Small intestine (tissue), 16 donors: ENCODE measurements at places on chromosomes 5 and 9. TPM values are rescaled to one million over a fixed set of nuclear protein-coding genes. Genes with fewer than 3 reads are reported as not detected.

- no peaks in the 10 kb centered on the region for H3K4me1 ChIP-seq
- peaks cover 24% of the 10 kb centered on the region for H3K27me3 ChIP-seq
- H3K36me3 ChIP-seq: no peaks in the 10 kb centered on the region
- no peak overlapping the region for H3K27ac ChIP-seq
Measured at GRCh38 chr5:50724-51499, 41.1 kb upstream of the PLEKHG4B start.

GRCh38 chr5:113108485-113108884 lies 131.9 kb downstream of the DCP2 start:
- H3K36me3 ChIP-seq: no peaks in the 10 kb centered on the region
- no peaks in the 10 kb centered on the region for H3K4me1 ChIP-seq
- DNase-seq: no peak
- no peak overlapping the region for H3K4me3 ChIP-seq

DNA sequence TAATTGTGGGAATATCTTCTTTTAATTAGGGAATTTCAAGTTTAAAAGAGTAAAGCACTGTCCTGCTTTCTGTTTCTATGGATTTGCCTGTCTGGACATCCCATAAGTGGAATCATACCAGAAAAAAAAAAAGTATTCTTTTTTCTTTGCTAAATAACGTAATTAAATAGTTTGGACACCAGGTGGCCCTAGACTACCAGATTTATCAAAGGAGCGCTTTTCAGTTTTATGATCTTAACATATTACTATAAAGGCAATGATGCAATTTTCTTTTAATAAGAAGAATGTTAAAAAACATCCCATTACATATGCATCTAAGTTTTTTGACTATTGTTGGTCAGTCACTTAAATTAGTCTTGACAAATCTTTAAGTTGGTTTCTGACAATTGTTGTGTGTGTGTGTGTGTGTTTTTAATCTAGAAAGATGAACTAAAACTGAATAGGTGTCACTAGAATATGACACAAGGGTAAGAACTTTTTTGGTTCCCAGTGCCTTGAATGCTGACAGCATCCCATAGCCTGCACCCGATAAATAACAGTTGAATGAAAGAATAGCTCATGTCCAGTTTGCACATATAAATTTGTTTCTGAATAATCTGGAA lies 49.5 kb downstream of the C5orf22 start:
- H3K4me3 ChIP-seq: no peak overlapping the region
- H3K4me1 ChIP-seq: no peaks in the 10 kb centered on the region
- no peaks in the 10 kb centered on the region for H3K27me3 ChIP-seq

DNA sequence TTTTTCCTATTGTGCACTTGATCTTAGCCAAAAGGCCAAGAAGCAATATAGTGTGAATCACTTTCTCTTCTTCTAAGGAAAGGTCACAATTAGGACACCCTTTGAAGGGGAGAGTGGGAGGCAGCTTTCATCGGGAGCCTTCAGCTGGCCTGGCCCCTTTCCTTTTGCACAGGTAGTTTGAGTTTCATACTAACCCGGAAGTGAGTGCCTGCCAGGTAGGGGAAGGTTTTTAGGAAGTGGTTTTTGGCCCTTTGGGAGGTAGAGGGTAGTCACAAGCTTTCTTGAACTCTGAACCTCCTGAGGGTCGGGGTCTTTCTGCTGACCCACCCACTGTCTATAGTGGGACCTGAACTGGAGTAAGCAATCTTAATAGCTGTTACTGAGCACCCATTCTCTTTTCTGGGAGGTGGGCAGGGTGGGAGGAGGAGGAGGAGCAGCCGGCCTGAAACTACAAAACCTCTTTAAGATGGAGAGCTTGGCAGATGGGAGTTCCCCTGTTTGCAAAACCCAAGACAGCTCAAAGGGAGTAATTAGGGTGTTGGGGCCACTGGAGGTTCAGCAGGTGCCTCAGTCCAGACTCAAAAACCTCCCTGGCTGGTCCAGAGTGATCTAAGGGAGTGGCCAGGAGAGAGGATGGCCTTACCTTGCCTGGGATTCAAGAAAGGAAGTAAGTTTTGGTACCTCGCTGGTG lies 6.0 kb downstream of the LARP1 start:
- H3K4me1 ChIP-seq: peaks cover 8% of the 10 kb centered on the region
- H3K27me3 ChIP-seq: no peaks in the 10 kb centered on the region
- H3K4me3 ChIP-seq: no peak overlapping the region
- no peak for DNase-seq
- H3K27ac ChIP-seq: no peak overlapping the region
- no peaks in the 10 kb centered on the region for H3K36me3 ChIP-seq

GRCh38 chr5:154518438-154518867 lies 40.4 kb upstream of the HAND1 start:
- H3K27me3 ChIP-seq: peaks cover 15% of the 10 kb centered on the region
- no peak overlapping the region for H3K27ac ChIP-seq
- H3K36me3 ChIP-seq: no peaks in the 10 kb centered on the region
- no peak for DNase-seq
- H3K4me1 ChIP-seq: peaks cover 11% of the 10 kb centered on the region

- H3K4me1 ChIP-seq: no peaks in the 10 kb centered on the region
- no peak for DNase-seq
- no peaks in the 10 kb centered on the region for H3K27me3 ChIP-seq
Measured at GRCh38 chr5:58985759-58986158, 402.9 kb downstream of the RAB3C start.

DNA sequence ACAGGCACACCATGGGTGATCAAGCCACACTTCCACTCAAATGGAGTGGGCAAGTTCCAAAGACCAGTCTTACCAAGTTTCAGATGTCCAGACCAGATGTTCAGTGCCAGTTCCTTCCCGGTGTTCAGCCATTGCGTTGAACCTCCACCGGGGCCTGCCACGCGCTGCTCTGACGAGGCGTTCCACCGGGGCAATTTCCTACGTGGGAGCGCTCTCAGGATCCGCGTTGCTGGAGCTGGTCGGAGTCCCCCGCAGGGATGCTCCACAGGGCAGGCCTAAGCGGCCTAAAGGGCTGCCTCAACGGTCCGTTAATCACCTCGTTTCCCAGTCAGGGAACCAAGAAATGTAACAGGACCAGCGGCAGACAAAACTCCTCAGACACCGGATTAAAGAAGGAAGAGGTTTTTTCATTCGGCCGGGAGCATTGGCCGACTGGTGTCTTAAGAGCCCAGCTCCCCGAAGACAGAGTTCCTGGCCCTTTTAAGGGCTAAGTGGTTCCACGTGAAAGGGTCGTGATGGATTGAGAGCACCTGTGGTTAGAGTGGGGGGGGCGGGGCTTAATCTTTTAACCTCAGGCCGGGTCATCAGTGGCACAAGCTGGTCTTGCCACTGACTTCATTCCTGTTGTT lies 35.7 kb upstream of the PPP1R26 start:
- no peak for DNase-seq
- H3K36me3 ChIP-seq: no peaks in the 10 kb centered on the region

Gene IFNA13
- not detected for polyA plus RNA-seq

Gene ANKRD34B
- polyA plus RNA-seq: not detected

Gene MEF2C
- 7.2 TPM for polyA plus RNA-seq

Gene IFNK
- not detected for polyA plus RNA-seq
